ENCODE measurements at places on chromosomes 5 and 9. TPM values are rescaled to one million over a fixed set of nuclear protein-coding genes. Genes with fewer than 3 reads are reported as not detected.
A peak's percentile ranks its signal among the peaks of the same experiment; 100 is the strongest.

MAMDC2 gene
- 15.3 TPM for total RNA-seq

MEIKIN gene
- not detected for total RNA-seq

PCDHGA5 gene
- 1.3 TPM for total RNA-seq

ZNG1F gene
- total RNA-seq: 5.3 TPM

PCDHB15 gene
- total RNA-seq: 3.9 TPM

CDC26 gene
- 41.9 TPM for total RNA-seq

CTXN3 gene
- total RNA-seq: not detected

CAAP1 gene
- total RNA-seq: 34.1 TPM

LHX3 gene
- total RNA-seq: not detected

PCDHA10 gene
- 5.5 TPM for total RNA-seq

DNA sequence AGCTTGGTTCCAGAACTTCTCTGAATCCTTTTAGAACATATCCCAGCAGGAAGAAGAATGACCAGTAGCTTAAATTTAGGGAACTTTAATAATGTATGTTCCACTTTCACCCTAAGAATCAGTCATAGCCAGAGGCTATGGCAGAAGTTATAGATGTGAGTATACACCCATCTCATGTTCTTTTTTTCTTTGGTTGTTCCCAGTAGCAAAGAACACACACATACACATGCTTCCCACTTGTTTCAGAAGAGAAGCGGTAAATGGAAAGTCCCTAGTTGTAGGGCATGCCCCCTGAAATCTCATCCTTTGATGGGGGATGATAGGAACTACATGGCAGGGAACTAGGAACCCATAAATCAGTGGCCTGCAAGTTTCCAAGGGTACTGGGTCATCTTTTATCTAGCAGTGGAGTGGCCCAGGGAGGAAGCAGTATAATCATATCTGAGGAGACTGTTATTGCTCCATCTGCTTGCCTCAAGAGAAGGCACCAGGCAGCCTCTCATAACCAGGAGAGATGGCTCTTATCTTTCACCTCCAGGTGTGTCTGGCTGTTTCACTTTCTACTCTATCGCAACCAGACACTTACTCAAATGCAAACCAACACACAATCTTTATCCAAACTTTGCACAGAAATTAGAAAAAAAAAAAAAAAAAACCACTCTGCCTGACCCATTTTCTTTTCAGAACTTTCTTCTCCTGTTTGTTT lies 109.5 kb downstream of the SNCAIP start:
- DNase-seq: no peak

- no peak for DNase-seq
Observed at GRCh38 chr5:2556375-2556966, 195.0 kb downstream of the IRX2 start.

- DNase-seq: no peak
Observed at GRCh38 chr9:68567565-68567964, 26.9 kb upstream of the TMEM252 start.

GRCh38 chr9:86637515-86637914 lies 283.3 kb upstream of the TUT7 start:
- peak; percentile 47 for DNase-seq

DNA sequence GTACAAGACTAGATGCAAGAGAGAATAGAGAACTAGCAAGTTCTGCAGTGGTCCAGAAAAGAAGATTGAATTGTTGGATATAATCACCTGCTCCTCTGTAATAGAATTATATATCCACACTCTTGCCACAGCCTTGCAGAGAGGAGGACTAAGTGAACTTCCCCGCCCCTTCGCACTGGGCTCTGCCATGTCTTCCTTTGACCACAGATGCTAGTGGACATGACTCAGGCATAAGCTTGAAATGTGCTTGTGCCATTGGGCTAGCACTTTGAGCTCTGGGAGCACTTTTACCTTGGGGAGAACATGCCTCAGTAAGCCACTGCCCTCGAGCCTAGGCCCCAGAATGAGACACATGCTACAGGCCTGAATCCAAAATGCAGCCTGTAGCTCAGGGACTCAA lies 113.5 kb upstream of the RASA1 start:
- no peak for DNase-seq

DNA sequence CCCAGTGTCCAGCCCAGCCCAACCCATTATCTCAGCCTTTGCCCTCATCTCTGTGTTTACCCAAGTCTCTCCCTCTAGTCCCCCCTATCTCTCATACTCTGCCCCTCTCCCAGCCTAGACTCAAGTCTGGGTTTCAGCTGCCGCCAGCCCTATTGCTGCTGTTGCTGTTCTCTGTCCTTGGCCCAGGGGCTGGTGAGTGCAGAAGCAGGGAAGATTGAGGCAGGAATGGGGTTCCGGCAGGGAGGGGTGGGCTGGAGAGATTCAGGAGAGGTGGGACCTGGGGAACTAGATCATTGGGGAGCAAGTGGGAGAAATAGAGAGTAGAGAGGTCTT lies 702 bp downstream of the TMEM8B start:
- DNase-seq: no peak

DNA sequence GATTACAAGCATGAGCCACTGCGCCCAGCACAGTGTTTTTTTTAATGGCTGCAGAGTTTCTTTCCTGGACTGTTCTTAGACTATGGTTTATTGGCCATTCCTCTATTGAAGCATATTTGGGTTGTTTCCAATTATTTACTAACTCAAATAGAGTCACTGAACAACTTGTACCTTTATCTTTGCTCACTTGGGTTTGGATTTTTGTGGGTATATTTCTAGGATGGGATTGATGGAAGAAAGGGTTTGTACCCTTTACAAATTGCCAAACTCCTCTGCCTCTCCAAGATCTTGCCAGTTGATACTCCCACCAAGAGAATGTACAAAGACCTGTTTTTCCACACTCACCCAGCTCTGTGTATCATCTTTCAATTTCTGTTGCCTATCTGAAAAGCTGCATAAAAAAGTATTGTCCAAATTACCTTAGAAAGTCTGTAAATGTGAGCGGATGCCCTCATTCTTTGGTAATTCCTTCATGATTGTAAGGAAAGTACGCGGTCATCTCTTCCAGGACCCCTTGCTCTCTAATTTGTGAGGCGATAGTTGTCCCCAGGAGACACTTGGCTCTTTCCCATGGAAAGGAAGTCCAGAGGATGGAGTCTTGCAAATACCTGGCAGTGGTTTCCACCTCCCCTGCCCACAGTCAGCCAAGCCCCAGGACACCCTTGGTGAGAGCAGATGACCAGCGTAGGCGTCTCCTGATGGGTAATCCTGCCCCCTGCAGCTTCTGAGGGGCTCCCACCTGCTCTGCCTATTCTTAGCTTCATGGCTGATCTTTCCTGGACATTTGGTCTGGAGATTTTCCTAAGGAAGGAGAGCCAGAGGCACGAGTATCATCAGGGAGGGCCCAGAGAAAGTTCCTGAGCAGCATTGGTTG lies 33.0 kb downstream of the ARHGEF37 start:
- no peak for DNase-seq

DNA sequence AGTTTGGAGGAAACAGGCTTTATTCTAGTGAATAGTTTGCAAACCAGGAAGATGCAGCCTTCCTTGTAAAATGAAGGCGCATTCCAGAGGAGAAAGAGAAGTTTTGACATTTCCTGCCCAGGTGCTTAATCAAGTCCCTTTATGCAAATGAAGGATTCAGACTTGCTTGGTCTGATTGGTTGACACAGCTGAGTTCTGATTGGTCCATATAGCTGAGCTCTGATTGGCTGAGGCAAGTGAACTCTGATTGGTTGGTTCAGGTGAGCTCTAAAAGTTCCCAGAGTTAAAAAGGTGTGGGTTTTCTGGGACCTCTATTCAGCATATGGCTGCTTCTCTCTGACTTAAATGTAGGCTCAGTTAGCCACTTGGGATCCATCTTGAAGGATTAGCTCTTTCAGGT lies 151.0 kb downstream of the CACNA1B start:
- no peak for DNase-seq

- DNase-seq: no peak
Observed at GRCh38 chr9:129988607-129989361, 54.2 kb downstream of the FNBP1 start.

DNA sequence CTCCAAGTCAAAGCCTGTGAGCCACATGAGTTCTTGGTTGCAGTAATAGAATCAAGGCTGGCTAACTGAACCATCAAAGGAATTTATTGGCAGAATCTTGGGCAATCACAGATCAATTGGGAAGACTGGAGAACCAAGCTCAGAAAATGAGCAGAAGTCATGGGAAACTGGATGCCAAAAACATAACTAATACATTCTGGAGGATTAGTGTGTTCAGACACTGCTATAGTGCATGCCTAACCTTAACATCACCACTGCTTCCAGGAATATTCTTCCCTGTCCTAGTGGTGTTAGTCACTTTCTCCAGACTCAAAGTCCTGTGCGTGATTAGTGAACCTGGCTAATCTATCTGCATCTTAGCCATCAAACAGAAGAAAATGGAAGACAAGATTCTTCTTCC lies 843.7 kb downstream of the EFNA5 start:
- DNase-seq: no peak

GRCh38 chr5:102313912-102314311 lies 17.8 kb upstream of the SLCO4C1 start:
- no peak for DNase-seq

- no peak for DNase-seq
Observed at GRCh38 chr5:67960939-67961338, 254.6 kb upstream of the PIK3R1 start.

DNA sequence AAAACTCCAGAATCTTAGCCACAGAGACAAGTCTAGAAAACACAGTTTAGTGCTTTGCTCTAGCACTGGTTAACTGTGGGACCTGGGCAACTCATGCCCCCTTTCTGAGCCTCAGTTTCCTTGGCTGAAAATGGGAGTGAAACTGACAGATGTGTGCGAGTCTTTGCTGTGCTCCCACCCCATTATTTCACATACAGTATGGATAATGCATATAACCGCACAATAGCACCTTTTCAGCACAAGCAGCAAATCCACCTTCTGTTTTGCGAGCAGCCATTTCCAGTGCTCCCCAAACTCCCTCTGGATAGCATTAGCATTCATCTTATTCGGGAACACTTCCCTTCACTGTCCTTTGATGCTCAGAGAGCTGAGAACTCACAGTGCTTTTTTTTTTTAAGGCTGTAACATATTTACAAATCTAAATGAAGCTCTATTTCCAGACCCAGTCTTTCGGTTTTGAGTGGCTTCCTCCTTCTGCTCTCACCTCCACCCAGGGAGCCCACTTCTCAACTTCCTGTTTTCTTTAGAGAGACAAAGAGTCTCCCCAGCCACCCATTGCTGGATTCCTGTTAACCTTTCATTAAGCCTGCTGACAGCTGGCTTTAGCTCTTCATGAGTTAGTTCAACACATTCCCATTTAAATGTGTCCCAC lies 49.2 kb downstream of the TIMD4 start:
- DNase-seq: peak; percentile 70

DNA sequence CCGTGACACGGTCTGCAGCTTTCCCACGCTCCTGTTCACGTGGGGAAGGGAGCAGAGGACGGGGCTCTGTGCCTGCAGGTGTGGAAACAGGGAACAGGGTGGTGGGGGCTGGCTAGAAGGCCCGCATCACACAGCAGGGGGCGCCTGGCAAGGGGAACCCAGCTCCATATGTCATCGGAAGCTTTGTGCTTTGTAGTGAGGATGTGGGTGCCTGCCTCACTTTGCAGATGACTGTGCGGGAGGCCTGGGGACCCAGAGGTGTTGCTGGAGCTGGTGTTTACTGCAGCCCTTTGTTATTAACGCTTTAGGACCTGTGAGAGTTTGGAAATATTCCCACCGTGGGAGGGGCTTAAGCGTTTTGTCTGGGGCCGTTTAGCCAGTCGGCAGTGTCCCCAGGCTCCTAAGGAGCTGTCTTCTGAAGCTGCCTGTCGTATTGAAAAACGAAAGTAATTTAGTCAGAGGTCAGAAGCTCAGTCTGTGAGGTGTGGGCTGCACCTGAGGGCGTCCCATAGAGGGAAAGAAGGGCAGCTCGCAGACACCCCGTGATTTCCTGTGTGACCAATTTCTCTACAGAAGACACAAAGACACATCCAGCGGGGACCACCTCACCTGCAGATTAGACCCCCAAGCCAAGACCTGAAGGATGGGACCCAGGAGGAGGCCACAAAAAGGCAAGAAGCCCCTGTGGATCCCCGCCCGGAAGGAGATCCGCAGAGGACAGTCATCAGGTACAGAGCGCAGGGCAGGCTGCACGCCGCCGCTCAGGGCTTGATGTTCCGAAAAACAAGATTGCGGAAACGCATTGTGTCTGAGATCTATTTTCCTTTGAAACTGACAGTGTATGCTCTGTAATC lies 9.1 kb downstream of the MAN1B1 start:
- no peak for DNase-seq

DNA sequence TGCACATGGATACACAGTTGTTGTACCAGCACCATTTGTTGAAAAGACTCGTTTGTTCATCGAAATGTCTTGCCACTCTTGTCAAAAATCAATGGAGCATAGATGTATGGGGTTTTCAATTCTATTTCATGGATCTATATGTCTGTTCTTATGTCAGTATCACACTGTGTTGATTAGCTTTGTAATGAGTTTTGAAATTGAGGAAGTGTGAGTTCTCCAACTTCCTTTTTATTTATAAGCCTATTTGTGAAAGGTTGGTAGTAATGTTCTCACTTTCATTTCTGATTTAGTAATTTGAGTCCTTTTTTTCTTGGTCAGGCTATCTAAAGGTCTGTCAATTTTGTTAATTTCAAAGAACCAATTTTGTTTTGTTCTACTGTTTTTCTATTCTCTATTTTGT lies 26.1 kb downstream of the ZNF510 start:
- no peak for DNase-seq

DNA sequence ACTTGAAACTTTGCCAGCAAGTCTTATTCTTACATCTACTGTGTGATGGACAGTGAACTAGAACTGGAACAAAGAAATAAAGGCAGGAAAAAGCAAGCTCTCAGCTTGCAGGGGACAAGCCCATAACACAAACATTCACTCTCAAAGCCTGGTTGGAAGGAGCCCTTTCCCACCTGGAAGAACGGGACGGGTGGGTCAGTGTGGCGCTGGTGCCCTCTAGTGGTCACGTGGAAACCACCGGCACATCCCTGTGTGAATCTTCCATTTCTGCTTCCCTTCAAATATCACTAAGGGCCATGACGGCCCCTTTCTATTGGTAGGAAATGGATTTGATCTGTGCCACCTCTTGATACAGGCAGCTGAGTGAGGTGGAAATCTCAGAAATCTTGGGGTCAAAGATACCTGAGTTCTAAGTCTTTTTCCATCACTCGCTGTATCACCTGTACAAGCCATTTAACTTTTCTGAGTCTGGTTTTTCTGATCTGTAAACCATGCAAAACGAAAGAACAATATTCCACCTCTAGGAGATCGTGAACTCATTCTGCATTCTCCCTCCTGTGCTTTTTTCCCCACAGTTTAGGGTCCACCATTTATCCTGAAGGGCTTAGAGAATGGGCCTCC lies 211.6 kb downstream of the MSX2 start:
- peak; percentile 57 for DNase-seq

DNA sequence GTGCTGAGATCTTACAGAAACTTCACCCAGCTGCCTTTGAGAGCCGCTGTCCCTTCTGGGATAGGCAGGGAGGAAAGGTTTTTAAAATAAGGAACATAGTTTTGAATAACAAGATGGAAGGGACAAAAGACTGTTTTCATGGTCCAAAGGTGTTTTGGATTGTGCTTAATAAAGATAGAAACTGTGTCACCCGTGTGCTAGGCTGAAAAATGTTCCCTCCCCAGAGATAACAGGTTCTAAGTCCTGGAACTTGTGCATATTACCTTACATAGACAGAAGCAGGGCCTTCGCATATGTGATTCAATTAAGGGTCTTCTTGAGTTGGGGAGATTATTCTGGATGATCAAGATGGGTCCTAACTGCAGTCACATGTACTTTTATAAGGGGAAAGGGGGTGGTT lies 1.9 kb upstream of the CEMIP2 start:
- no peak for DNase-seq

- DNase-seq: no peak
Observed at GRCh38 chr5:1975898-1976765, 93.4 kb upstream of the IRX4 start.

Measured in H1 (cell line).